Endothelial cell of umbilical vein (primary cell): ENCODE measurements at places on chromosomes 3 and 15. TPM values are rescaled to one million over a fixed set of nuclear protein-coding genes. Genes with fewer than 3 reads are reported as not detected.

C15orf62 gene
- 0.38 and 0.44 TPM in 2 replicates for total RNA-seq

OR5K2 gene
- not detected in 2 replicates for total RNA-seq

COLQ gene
- 1.1 and 2.3 TPM in 2 replicates for total RNA-seq

SKOR1 gene
- total RNA-seq, result 0.09 and 0.15 TPM in 2 replicates

ZCWPW2 gene
- total RNA-seq, result 0.40 TPM in 1 of 2 replicates, not detected in the other

TGM5 gene
- total RNA-seq, result not detected in 2 replicates
